Naive thymus-derived CD4-positive, alpha-beta T cell (primary cell): ENCODE measurements at places on chromosomes 1 and 21. TPM values are rescaled to one million over a fixed set of nuclear protein-coding genes. Genes with fewer than 3 reads are reported as not detected.

Gene MAP10
- total RNA-seq = 3.7 TPM

Gene KRTAP19-8
- not detected for total RNA-seq

DNA sequence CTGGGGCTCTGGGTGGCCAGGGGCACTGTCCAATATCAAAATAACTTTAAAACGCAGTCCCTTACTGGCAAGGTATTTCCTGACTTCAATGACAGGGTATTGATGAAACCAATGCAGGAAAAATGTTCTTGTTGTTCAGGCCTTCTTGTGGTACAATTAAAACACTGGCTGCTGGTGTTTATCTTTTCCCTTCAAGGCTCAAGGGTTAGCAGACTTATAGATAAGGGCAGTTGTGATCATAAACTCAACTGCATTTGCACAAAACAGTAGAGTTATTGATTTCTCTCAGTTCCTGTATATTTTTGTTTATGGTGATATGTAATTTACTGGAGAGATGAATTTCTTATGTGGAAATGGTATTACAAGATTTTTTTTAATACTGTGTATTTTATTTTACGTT, 2.7 kb upstream of the CD84 start:
- H3K27me3 ChIP-seq = no peaks in the 10 kb centered on the region
- no peak overlapping the region for H3K4me3 ChIP-seq
- H3K27ac ChIP-seq = no peak overlapping the region
- no peaks in the 10 kb centered on the region for H3K36me3 ChIP-seq

- H3K27ac ChIP-seq = no peak overlapping the region
- DNase-seq = no peak
- H3K4me1 ChIP-seq = peaks cover 8% of the 10 kb centered on the region
- no peaks in the 10 kb centered on the region for H3K27me3 ChIP-seq
- H3K4me3 ChIP-seq = no peak overlapping the region
Observed at GRCh38 chr1:209831615-209832014, 3.8 kb downstream of the UTP25 start.

- no peaks in the 10 kb centered on the region for H3K36me3 ChIP-seq
- DNase-seq = peak; percentile 58
- H3K27me3 ChIP-seq = no peaks in the 10 kb centered on the region
- H3K4me3 ChIP-seq = peak within 1 kb of the TSS; percentile 68
- peak within 1 kb of the TSS; percentile 54 for H3K27ac ChIP-seq
Observed at GRCh38 chr1:11934302-11935056, at the start of gene PLOD1. PLOD1 (plus strand) TSS chr1:11934717; CDS start chr1:11934780, 63 bp downstream.

Gene MYBPH
- total RNA-seq = not detected

GRCh38 chr1:21648791-21649190, 20.4 kb downstream of the RAP1GAP start:
- H3K27ac ChIP-seq = no peak overlapping the region
- no peaks in the 10 kb centered on the region for H3K27me3 ChIP-seq
- DNase-seq = no peak
- H3K4me1 ChIP-seq = peaks cover 5% of the 10 kb centered on the region

DNA sequence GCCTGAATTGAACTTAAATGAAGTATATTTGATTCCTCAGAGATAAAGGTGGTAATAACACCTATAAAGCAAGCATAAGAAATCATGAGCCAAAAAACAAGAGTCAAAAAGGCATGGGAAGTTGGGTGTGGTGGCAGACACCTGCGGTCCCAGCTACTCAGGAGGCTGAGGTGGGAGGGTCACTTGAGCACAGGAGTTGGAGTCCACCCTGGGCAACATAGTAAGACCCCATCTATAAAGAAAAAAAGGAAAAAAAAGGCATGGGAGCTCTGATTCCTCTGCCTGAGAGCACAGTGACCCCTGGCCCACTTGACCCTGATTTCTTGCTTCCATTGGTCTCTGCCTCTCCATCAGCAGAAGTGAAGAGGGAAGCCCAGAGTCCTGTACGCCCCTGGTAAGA, 40.3 kb downstream of the MT1HL1 start:
- H3K4me1 ChIP-seq = no peaks in the 10 kb centered on the region
- no peak overlapping the region for H3K27ac ChIP-seq
- no peaks in the 10 kb centered on the region for H3K27me3 ChIP-seq
- H3K4me3 ChIP-seq = no peak overlapping the region

DNA sequence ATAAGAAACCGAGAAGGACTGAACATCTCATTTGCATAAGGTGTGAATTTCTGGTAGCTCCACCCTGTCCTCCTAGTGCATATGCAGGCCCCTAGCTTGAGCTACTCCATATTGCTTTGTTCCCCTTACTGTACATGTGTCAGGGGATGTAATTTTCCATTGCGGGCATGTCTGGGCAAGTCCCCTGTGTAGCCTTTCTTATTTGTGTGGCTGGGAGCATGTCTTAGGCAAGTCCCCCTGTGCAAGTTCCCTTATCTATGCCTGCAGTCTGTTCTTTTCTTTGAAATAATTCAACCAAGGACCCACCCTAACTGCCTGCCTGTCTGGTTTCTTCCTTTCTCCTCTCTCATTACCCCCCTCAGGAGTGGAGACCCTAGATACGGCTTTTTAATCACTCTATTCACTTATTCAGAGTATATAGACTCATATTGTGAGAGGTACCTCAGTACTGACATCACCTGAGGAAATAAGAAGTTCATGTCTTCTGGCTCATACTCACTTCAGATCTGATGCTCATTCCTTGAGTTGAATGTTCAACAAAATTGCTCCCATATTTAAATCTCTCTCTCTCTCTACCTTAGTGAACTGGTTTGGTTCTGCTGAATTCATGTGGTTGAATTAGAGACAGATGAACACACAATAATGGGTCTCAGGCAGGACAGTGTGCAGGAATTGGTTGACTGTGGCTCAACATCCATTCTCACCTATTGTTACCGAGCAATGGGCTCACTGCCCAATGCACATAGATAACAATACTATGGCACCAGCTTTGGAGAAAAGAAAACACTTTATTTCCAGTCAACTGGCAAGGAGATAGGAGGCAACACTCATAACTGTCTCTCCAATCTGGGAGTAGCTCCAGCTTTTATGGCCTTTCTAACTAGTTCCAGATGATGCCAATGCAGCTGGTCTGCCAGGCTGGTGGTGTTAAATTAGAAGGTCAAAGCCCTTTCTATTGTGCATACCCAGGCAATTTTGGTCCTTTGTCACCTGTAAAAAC, 27.9 kb upstream of the NPL start:
- no peaks in the 10 kb centered on the region for H3K27me3 ChIP-seq
- H3K4me1 ChIP-seq = no peaks in the 10 kb centered on the region
- no peaks in the 10 kb centered on the region for H3K36me3 ChIP-seq
- H3K27ac ChIP-seq = no peak overlapping the region
- no peak for DNase-seq

GRCh38 chr1:1155258-1155657, 18.4 kb upstream of the TTLL10 start:
- no peak for DNase-seq
- no peak overlapping the region for H3K4me3 ChIP-seq
- no peaks in the 10 kb centered on the region for H3K27me3 ChIP-seq
- H3K4me1 ChIP-seq = peaks cover 5% of the 10 kb centered on the region
- H3K36me3 ChIP-seq = no peaks in the 10 kb centered on the region
- H3K27ac ChIP-seq = no peak overlapping the region

GRCh38 chr21:45313015-45313414, 25.3 kb upstream of the POFUT2 start:
- DNase-seq = no peak
- no peaks in the 10 kb centered on the region for H3K36me3 ChIP-seq
- H3K27me3 ChIP-seq = no peaks in the 10 kb centered on the region
- no peak overlapping the region for H3K4me3 ChIP-seq
- no peaks in the 10 kb centered on the region for H3K4me1 ChIP-seq
- H3K27ac ChIP-seq = no peak overlapping the region

GRCh38 chr1:91761295-91761721, 124.6 kb downstream of the TGFBR3 start:
- H3K4me3 ChIP-seq = no peak overlapping the region
- no peaks in the 10 kb centered on the region for H3K27me3 ChIP-seq
- H3K4me1 ChIP-seq = no peaks in the 10 kb centered on the region
- H3K27ac ChIP-seq = no peak overlapping the region

GRCh38 chr1:92324784-92325183, 25.9 kb downstream of the RPAP2 start:
- H3K4me3 ChIP-seq = no peak overlapping the region
- H3K27ac ChIP-seq = no peak overlapping the region
- H3K27me3 ChIP-seq = no peaks in the 10 kb centered on the region
- H3K4me1 ChIP-seq = no peaks in the 10 kb centered on the region

DNA sequence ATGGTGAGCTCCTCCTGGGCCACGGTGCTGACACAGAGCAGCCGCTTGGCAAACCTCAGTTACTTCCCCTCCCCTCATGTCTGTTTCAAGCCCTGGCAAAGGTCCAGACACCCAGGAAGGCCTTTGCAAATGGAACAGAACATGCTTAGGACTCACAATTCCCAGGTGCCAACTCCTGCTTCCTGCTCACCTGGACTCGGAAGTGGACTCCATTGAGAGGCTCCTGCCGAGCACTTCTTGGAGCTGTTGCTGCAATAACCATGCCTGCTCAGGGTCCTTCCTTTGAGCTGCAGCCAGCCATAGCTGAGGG, 10.7 kb downstream of the DCST2 start:
- no peak overlapping the region for H3K4me3 ChIP-seq
- H3K27me3 ChIP-seq = no peaks in the 10 kb centered on the region
- no peak for DNase-seq
- peaks cover 11% of the 10 kb centered on the region for H3K4me1 ChIP-seq
- no peak overlapping the region for H3K27ac ChIP-seq
- no peaks in the 10 kb centered on the region for H3K36me3 ChIP-seq

- H3K4me3 ChIP-seq = no peak overlapping the region
- peaks cover 71% of the 10 kb centered on the region for H3K36me3 ChIP-seq
- H3K4me1 ChIP-seq = no peaks in the 10 kb centered on the region
- no peak overlapping the region for H3K27ac ChIP-seq
- H3K27me3 ChIP-seq = no peaks in the 10 kb centered on the region
- no peak for DNase-seq
Observed at GRCh38 chr1:21725748-21726392, 56.7 kb upstream of the RAP1GAP start.

Gene GJC2
- total RNA-seq = 2.6 TPM

GRCh38 chr1:39387452-39387851, 104.0 kb upstream of the BMP8A start:
- H3K27ac ChIP-seq = no peak overlapping the region
- no peaks in the 10 kb centered on the region for H3K27me3 ChIP-seq
- DNase-seq = no peak

Gene SYPL2
- not detected for total RNA-seq

DNA sequence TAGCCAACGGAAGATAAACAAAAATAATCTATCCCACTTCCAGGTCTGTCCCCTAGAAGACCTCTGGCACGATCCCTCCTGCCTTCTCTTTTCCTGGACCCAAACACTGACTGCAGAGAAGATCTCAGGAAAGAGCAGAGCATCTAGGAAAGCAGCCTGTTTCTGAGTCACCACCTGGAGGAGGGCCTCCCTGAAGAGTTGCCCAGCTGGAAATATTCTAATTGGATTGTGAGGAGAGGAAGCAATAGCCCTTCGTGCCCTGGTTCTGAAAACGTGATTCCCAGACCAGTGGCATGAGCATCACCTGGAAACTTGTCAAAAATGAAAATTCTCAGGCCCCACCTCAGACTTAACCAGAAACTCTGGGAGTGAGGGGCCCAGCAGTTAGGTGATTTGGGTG, 411.1 kb downstream of the SETD4 start:
- no peaks in the 10 kb centered on the region for H3K4me1 ChIP-seq
- DNase-seq = no peak
- no peaks in the 10 kb centered on the region for H3K36me3 ChIP-seq
- H3K27me3 ChIP-seq = no peaks in the 10 kb centered on the region

DNA sequence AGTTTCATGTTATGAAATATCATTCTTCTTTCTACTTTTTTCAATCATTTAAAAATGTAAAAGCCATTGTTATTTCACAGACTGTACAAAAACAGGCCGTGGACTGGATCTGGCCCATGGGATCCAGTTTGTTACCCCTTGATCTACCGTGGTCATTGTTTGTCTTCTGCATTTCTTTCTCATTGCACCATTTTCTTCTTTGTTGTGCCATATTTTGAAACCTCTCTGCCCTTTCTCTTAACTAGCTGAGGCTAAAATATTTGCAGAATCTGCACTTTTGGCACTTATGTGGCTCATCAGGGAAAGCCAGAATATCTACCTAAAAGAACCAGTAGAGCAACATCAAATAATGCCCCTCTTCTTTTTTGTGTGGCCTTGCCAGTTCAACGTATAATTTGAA, 50.5 kb downstream of the DNAJC6 start:
- no peak for DNase-seq
- H3K4me1 ChIP-seq = no peaks in the 10 kb centered on the region
- no peak overlapping the region for H3K4me3 ChIP-seq

Gene S100A14
- total RNA-seq = not detected

DNA sequence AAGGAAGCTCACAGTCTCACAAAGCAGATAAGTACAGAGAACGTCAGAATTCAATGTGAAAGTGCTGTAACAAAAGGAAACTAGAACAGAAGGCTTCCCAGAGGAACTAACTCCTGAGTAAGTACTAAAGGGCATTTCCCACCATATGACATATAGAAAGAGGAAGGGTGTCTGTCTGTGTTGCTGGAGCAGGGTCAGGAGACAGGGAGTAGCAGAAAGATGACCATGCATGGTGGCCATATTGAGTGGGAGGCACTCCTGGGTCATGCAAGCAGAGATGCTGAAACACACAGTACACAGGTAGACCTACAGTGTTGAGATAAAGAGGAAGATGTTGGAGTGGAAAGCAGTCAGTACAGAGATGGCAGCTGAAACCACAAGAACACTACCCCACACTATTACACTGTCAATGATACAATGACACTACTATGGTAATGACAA, 47.3 kb downstream of the SLC25A24 start:
- peaks cover 16% of the 10 kb centered on the region for H3K36me3 ChIP-seq
- DNase-seq = no peak
- no peak overlapping the region for H3K27ac ChIP-seq
- no peaks in the 10 kb centered on the region for H3K4me1 ChIP-seq
- H3K4me3 ChIP-seq = no peak overlapping the region

Gene FABP3
- not detected for total RNA-seq

Gene AKT3
- total RNA-seq = 88.5 TPM

DNA sequence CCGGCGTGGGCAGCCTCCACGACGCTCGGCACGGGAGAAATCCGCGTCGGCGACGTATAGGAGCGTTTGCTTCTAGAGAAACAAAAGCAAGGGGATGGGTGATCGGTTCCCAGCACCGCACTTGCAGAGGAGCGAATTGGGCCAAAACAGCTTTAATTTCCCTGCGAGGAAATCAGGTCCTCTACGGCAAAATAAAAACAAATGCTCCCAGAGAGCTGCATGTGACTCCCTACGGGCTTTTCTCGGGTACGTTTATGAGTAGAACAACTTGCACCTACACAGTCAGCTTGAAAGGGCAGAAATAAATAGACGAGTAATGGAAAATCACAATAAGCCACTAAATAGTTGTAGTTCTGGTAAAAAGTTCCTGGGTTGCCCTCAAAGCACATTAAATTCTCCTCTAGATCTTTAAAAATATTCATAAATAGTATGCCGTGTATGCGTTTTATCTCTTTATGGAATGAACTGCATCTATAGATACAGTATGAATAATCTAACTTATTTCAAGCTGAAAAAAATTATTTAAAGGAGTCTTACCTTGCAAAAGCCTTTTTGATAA, 1.2 kb downstream of the NHLH2 start:
- DNase-seq = no peak
- H3K27ac ChIP-seq = no peak overlapping the region
- no peaks in the 10 kb centered on the region for H3K36me3 ChIP-seq
- H3K4me3 ChIP-seq = no peak overlapping the region
- peaks cover 14% of the 10 kb centered on the region for H3K27me3 ChIP-seq

GRCh38 chr1:162319493-162320175, 57.0 kb downstream of the SPATA46 start:
- DNase-seq = no peak
- H3K4me1 ChIP-seq = no peaks in the 10 kb centered on the region
- no peaks in the 10 kb centered on the region for H3K36me3 ChIP-seq
- no peaks in the 10 kb centered on the region for H3K27me3 ChIP-seq
- H3K27ac ChIP-seq = no peak overlapping the region

Gene FAM163A
- not detected in 2 replicates for total RNA-seq
